H4 (cell line): ENCODE measurements at places on chromosomes 16 and 17. TPM values are rescaled to one million over a fixed set of nuclear protein-coding genes. Genes with fewer than 3 reads are reported as not detected.

- peak; percentile 65 for DNase-seq
Measured at GRCh38 chr17:14926526-14927122, 338.5 kb downstream of the PMP22 start.

GRCh38 chr17:57946798-57947358, 8.3 kb downstream of the CUEDC1 start:
- peak; percentile 90 for DNase-seq

Gene NOD2
- total RNA-seq, result not detected in 2 replicates

Gene ASPA
- total RNA-seq, result 0.16 and 0.66 TPM in 2 replicates

DNA sequence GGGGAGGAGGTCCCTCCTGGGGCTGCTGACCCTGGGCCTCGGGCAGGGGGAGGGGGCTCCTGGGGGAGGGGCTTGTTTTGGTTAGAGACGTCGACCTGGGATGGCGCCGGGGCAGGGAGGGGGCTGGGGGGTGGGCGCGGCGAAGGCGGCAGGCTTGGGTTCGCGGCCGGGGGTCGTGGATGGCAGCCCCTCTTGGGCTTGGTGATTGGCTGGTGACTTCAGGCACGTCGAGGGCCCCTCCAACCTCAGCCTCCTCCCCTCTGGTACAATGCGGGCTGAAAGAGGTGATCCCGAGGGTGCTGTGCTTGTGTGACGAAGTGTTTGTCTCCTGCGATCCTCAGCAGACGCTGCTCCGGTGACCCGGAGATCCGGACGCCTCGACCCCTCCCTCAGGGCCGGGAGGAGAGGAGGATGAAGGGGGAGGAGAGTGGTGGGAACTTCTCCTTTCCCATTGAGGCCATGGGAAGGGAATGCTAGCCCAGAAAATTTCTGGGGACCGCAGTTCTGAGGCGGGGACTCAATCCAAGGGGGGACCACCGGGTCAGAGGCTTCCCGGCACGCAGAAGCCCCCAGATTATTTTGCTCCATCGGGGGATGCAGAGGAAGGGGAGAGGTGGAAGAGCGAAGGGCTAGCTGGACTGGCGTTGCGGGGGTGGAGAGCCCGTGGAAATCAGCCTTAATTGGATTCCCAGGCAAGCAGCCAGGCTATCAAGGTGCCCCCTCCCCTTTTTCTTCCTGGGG, 43.9 kb downstream of the RAI1 start:
- no peak for DNase-seq

Gene XYLT1
- total RNA-seq, result 7.1 and 8.3 TPM in 2 replicates

Gene LDAF1
- total RNA-seq, result 14.8 and 18.0 TPM in 2 replicates

DNA sequence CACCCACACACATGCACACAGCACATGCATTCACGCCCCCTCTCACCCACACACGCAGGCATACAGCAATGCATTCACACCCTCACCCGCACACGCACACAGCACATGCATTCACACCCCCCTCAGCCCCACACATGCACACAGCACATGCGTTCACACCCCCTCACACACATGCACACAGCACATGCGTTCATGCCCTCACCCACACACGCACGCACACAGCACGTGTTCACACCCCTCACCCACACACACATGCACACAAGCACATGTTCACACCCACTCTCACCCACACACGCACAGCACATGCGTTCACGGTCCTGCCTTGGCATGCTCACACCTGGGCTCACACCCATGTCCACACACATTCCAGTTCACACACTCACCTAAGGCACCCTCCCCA, 64.2 kb downstream of the ENGASE start:
- DNase-seq, result no peak

Gene CCDC102A
- total RNA-seq, result 5.8 and 10.2 TPM in 2 replicates

Gene RNF166
- total RNA-seq, result 16.0 and 30.4 TPM in 2 replicates

Gene TBX6
- total RNA-seq, result not detected in 2 replicates

Gene TAT
- total RNA-seq, result not detected in 2 replicates

Gene SPATA32
- total RNA-seq, result 0.21 TPM in 1 of 2 replicates, not detected in the other

- DNase-seq, result no peak
Measured at GRCh38 chr16:57324749-57325148, 33.8 kb upstream of the CCL22 start.

DNA sequence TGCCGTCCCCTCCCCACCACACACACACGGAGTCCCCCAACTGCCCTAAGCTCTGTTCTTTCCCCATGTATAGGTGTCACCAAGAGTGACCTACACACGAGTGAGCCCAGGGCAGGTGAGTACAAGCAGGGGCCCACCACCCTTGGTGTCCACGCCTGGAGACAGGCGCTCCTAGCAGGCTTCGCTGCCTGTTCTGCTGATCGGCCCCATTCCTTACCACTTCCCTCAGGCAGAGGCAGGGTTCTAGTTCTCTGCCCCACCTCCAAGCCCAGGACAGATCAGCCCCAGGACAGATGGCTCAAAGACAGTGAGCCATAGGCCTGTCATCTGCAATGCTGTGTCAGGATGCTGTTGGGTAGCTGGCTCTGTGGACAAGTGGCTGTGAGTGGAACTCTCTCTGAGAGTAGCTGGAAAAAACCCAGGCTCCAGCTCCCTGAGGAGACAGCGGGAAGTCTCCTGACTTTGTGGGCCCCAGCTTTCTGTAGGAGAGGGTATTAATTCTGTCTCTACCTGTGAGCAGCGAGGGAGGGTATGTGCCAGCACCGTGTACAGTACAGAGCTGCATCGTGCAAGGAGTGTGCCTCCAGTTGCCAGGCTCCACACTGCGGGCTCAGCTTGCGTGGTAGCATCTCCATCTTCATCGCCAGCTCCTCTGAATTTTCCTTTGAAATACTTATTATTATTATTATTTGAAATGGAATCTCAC, 897 bp downstream of the TP53I13 start:
- DNase-seq, result no peak

Gene SP2
- 1.0 and 1.9 TPM in 2 replicates for total RNA-seq

DNA sequence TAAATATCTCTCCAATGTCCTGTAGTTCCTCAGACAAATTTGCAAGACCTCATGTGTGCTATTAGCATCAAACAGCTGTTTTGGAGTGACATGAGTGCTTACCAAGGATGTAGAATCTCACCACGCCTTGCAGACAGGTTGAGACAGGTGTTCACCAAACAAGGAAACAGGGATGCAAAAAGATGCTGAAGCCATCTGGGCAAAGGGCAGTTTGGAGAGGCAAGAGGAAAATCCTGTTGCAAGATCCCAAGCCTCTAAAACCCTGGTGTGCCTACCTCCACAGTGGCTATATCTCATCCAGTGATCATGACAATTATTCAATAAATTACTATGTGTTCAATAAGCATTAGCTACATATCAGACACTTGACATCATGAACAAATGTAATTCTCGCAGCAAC, 373.7 kb downstream of the SOX9 start:
- no peak for DNase-seq

DNA sequence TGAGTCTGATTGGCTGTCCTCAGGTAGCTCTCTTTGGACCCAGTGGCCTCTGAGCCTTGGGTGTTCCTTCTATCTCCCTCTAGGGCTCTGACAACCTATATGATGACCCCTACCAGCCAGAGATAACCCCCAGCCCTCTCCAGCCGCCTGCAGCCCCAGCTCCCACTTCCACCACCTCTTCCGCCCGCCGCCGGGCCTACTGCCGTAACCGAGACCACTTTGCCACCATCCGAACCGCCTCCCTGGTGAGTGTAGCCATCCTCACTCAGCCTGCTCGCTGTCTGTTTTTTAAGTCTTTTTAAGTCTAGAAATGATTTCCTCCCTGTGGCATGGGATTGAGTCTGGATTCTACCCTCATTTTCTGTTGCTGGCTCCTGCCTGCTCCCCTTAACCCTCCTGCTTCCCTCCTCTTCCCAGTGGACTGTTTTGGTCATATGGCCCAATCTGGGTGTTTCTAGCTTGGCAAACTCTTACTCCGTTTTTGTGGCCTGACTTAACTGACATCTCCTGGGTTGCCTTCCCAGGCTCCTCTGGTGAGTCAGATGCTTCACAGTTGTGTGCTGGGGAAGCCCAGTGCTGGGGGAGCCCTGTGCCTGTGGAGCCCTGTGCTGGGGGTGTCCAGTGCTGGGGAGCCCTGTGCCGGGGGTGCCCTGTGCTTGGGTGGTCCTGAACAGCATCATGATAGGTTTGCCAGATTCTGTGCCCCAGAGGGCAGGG, 9.9 kb downstream of the TAOK2 start:
- no peak for DNase-seq

Gene TP53
- 35.9 and 43.7 TPM in 2 replicates for total RNA-seq

Gene PKD1
- total RNA-seq, result 10.9 and 14.1 TPM in 2 replicates

- DNase-seq, result no peak
Measured at GRCh38 chr17:61387511-61388305, 11.9 kb upstream of the TBX2 start.

DNA sequence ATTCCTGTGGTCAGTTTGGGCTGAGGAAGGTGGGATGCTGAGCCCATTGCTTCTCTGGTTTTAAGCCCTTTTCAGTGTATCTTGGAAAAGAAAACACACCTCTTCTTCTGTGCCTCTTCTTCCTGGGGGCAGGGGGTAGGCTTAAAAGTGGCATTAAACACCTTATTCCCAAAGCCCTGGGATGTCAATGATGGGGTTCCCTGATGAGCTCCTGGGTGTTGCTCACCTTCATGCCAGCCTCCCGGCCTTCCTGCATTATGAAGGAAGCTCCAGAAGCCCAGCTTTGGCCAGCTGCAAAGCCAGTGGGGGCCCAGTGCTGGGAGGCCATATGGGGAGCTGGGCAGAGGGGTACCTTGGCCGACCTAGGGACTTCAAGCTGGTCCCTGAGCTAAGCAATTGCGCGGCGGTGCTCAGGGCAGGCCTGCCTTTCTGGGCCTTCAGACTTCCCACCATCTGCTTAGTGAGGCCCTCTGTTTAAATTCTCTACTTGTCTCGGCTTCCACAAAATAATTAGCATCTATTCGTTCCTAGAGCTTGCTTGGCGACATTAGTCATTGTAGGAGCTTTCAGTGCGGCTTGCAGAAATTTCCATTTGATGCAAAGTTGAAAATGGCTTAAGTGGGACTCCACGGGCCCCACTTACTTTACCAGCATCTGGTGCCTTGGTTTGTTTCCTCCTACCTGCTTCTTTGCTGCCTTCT, 121.7 kb upstream of the NLRP1 start:
- no peak for DNase-seq

DNA sequence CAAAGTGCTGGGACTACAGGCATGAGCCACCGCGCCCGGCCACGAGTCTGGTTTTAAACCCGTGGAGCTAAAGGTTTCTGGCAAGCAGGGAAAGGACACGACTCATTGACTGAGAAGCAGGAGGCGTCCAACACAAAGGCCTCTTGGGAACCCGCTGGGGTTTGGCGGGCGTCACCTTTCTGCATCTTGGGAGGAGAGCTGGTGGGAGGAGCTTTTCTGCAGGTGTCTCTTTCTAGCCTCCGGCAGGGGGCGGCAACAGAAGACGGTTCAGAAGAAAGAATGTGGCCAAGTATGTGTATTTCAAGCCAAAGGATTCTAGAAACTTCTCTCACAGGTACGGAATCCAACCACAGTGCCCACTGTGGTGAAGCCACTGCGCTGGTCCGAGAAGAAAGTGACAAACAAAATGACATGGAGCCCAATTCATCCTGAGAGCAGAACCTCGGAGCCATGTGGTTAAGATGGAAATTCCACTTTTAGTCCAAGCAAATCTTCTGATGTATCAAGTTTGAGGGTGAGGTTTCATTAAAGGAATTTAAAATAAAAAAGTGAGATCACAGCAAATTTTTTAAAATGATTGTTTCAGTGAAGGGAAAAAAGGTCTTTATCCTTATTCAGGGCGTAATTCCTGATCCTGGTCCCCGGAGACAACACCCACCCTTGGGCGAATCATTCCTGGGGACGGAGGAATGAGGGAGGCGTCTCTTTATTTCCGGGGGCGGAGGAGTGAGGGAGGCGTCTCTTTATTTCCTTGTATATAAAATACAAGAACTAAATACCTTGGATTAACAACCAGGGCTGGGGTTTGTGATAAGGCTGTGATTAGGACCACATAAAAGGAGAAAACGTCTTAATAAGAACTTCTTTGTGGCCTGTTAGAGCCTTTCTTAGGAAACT, 97.6 kb downstream of the MRM3 start:
- peak; percentile 79 for DNase-seq

GRCh38 chr17:40535924-40536294, 29.4 kb downstream of the CCR7 start:
- DNase-seq, result no peak

Gene VASN
- 22.8 and 32.2 TPM in 2 replicates for total RNA-seq

DNA sequence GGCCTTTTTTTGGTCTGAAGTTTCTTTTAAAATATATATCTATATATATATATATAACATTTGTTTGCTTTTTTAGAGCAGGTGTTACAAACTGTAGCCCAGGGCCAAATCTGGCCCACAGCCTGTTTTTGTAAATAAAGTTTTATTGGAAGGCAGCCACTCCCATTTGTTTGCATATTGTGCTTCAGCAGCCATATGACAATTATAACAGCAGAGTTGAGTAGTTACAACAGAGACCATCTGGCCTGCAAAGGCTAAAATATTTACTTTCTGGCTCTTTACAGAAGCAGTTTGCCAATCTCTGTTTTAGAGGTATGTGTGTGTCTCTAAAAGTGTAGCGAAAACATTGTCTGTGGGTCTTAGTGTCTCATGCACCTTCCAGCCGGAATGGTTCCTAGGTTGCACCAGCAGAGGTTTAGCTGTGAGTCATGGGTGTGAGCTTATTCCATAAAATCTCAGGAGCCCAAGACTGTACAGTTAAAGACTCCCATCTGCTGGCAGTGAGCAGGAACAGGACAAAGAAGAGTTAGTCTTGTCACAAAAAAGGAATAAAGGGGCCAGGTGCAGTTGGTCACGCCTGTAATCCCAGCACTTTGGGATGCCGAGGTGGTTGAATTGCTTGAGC, 23.8 kb downstream of the LCMT1 start:
- peak; percentile 23 for DNase-seq

Gene SLC2A4
- 0.17 and 0.23 TPM in 2 replicates for total RNA-seq

DNA sequence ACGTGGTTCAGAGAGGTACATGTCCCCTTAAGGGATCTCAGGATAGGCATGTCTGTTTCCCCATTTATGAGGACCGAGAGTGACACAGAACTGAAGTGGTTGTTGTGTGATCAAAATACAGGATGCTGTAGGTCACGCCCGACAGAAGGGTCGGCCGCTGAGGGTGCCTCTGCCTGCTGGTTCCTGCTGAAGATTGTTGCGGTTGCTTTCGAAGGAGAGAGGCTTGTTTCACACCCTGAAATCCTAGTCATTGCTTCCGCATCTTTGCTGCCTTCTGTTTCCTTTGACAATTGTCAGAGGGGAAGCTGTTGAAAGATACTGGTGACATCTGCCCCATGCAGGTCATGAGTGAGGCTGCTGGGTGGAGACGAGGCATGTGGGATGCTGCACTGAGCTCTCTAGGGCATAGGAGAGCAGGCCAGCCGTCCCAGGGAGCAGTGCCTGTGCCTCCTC, 3.8 kb upstream of the NAT9 start:
- DNase-seq, result no peak

GRCh38 chr16:46923513-46924295, 39.5 kb downstream of the GPT2 start:
- no peak for DNase-seq

- no peak for DNase-seq
Measured at GRCh38 chr16:50121278-50121677, 31.8 kb upstream of the TENT4B start.
